Stimulated activated CD4-positive, alpha-beta T cell treated with anti-CD3 and anti-CD28 coated beads, TNF-alpha, amount 100 ng/mL, for 4 hours (primary cell): ENCODE measurements at places on chromosomes 3 and 15.

DNA sequence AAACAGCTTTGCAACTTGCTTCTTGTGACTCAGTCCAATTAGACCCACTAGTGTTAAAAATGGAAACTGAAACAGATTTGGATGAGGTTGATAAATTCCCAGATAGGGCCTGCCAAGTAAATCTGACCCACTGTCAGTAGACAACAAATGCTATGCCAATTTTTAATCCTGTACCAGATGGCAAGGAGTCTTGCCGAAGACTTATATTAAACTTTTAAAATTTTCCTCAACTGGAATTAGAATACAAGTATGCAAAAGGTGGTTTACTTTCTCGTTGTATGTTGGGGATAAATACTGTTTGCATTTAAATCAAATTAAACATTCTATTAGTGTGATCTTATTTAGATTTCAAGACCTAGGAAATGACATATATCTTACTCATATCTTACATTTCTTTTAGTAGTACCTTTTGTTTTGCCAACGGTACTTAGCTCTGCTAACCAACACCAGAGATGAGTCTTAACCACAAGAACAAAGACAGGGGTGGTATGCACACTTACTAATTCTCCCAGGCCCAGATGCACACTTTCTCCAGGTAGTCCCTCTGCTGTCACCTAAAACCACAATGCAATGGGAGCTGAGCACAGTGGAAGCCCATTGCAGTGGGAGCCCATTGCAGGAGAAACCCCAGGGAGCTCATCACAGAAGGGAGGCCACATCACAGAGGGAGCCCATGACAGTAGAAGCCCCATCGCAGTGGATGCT lies 77.8 kb downstream of the WWTR1 start:
- DNase-seq, result no peak

DNA sequence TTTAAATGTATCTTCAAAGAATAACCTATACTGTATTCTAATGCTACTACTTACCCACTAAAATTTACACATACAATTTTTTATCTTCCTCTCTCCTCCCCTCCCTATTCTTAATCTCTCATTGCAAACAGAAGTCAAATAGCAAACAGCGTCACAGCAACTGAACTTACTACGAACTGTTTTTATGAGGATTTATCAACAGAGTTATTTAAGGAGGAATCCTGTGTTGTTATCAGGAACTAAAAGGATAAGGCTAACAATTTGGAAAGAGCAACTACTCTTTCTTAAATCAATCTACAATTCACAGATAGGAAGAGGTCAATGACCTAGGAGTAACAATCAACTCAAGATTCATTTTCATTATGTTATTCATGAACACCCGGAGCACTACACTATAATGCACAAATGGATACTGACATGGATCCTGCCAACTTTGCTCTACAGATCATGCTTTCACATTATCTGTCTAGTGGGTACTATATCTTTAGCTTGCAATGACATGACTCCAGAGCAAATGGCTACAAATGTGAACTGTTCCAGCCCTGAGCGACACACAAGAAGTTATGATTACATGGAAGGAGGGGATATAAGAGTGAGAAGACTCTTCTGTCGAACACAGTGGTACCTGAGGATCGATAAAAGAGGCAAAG lies 984 bp downstream of the FGF7 start:
- no peak for DNase-seq

GRCh38 chr3:112004669-112005068 lies 5.9 kb downstream of the TAGLN3 start:
- no peak for DNase-seq

DNA sequence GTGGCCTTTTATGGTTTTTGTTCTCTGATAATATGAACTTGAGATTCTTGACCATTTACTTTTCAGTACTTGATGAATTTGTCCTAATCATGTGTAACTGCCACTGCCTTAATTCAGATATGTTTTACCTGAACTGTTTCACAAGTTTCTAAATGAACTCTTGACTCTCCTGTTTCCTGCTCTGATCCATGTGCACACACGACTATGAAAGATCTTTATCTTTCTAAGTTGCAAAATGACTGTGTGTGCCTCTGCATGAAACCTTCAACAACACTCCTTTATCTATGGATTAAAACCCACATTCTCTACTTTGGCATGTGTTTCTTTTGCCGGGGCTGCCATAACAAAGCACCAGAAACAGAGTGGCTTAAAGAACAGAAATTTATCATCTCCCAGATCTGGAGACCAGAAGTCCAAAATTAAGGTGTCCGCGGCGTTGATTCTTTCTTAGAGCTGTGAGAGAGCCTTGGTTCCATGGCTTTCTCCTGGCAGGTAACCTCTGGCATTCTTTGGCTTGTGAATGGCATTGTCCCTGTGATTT lies 275.0 kb downstream of the ADAMTSL3 start:
- no peak for DNase-seq

DNA sequence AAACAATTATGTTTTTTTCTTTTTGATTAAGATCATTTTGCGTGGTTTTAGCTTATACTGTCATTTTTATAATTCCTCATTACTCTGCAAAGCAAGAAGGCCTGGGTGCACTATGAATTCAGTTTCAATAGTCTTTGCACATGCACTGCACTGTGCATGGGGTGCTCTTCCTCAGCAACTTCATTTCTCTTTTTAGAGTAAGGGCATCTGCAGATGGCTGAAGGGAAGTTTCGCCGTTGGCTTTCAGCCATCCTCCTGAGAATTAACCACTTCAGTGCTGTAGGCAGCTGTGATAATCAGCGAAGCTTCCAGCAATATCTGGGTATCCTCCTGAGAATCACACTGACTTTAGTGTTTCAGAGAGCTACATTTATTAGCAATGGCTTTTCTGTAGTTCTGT lies 284.8 kb downstream of the GBE1 start:
- DNase-seq, result no peak

DNA sequence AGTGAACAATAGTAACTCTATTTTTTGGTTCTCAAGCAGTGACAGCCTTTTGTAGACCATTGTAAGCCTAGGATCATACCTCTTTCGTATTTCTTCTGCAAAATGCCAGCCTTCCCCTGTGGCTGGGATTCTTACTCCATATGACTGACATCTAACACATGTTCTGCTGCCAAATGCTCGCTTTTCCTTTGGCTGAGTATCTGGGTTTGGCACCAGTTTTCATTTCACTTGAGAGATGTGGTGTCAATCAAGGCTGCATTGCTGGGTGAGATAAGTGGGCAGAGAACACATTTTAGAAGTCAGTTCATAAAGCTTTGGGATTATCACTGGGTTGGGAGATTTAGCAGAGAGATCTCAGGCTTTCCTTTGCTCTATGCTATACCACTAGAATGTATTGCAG lies 514.7 kb upstream of the SGO1 start:
- no peak for DNase-seq

- no peak for DNase-seq
These were observed 387 bp downstream of the GNB4 start for GRCh38 chr3:179450901-179451264.

DNA sequence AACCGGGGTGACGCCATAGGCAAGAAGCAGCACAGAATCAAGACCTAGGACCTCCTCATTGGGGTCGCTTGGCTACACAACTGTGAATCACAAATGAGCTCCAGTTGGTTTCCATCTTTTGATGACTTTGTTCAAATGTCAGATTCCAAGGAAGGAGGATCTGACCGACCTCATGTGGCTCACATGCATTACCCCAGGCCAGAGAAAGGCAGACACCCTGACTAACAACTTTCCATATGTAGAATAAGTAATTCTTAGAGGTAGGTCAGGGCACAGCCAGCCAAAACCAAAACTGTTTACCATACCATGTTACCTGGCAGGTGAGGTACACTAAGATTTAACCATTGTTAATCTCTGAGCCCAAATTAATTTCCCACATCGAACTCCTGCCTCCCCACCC lies 96.5 kb downstream of the CCNL1 start:
- no peak for DNase-seq

GRCh38 chr15:90223441-90224165 lies 10.1 kb downstream of the CIB1 start:
- no peak for DNase-seq

DNA sequence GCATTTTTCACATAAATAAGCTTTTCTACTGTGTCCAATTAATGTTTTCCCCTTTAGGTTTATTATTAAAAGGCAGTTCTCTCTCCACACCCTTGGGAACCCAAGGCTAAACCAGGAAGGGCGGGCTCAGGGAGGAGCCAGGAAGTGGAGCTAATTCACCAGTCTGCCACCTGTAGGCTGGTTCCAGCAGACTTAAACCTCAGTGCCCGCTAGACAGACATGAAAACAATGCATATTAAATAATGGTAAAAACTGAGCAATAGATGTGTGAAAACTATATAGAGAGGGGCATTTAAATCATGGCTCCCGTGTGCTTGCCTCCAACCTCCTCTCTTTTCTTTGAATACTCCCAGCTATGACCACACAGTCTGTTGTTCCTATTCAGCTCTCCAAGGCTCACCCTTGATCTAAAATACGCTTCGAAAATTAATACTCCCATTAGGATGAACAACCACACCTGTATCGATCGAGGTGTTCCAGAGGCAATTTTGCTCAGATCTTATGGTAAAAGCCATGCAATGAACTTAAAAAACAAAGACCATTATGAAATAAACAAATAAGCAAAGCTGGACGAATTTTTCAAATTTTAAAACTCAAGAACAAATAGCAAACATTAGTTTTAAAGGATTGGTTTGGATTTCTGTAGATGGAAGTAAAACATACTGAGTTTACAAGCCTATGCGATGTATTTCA lies 253.3 kb downstream of the TJP1 start:
- no peak for DNase-seq

DNA sequence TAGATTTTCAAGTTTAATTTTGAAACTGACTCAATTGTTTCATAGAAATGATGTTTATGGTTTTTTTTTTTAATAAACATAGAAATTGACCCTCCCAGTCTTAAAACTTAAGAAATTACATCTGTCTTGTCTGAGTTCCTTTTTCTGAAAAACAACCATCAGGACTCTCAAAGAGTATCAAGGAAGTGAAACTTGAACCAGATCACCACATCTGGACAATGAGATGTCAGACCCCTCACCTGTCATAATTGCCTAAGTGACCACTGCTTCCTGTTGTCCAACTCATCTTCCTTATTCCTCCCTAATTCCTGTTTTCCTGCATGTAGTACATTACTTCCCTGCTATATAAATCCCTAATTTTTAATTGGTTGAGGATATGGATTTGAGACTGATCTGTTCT lies 441.5 kb upstream of the ARHGEF26 start:
- DNase-seq, result no peak

DNA sequence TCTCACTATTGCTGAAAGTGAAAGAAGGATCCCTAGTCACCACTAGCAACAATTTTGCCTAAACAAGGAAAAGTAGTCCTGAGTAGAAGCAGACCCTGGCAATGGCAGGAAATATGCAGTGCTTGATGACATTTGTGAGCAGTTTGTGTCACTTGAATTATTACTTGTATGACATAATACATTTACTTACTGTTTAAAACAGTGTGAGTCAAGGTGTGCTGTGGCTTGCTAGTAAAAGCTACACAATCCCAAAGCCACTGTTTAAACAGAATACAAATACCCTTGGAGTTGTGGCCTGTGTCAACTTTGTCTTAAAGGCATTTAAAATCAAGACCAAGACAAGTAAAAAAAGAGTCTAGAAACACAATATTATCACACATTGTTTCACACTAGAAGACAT lies 775.4 kb downstream of the ROBO1 start:
- no peak for DNase-seq

GRCh38 chr3:192917404-192918274 lies at the start of gene MB21D2:
MB21D2 (minus strand) TSS chr3:192917856; CDS start chr3:192917840, 16 bp downstream.
- DNase-seq, result peak; percentile 31

- no peak for DNase-seq
These were observed 53.7 kb downstream of the TRIM42 start for GRCh38 chr3:140731440-140732119.
